ENCODE measurements at places on chromosomes 1 and 21.
A peak's percentile ranks its signal among the peaks of the same experiment; 100 is the strongest.

DNA sequence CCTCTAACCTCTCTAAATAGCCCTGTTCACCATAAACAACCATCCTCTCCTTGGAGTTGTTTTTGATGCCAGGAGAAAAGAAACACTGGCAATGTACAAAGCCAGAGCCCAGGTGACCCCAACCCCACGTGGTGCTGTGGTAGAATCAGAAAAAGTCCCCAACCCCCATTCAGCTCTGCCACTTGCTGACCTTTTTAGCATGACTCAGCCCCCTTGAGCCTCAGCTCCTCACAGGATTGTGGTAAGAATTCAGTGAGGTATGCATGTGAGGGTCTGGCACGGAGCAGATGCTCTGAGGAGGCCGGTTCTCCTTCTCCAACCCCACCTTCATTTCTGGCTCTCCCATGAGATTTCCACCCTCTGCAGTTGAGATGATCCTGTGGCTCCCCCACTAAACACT is 11.1 kb upstream of the CHI3L1 start:
- no peak for DNase-seq

DNA sequence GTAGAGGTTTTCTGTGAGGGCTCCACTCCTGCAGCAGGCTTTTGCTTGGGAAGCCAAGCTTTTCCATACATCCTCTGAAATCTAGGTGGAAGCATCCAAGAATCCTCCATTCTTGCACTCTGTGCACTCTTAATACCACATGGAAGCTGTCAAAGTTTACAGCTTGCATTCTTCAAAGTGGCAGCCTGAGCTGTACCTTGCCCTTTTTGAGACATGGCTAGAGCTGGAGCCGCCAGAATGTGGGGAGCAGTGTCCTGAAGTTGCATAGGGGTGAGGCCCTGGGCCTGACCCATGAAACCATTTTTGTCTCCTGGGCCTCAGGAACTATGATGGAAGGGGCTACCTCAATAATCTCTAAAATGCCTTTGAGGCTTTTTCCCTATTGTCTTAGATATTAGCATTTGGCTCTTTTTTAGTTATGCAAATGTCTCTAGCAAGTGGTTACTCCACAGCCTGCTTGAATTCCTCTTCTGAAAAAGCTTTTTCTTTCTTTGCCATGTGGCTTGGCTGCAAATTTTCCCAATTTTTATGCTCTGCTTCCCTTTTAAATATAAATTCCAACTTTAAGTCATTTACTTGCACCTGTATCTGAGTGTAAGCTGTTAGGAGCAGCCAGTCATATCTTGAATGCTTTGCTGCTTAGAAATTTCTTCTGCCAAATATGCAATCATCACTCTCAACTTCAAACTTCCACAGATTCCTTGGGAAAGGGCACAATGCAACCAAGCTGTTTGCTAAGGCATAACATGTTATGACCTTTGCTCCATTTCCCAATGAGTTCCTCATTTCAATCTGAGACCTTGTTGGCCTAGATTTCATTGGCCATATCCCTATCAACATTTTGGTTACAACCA is 92.1 kb upstream of the ARTN start:
- DNase-seq = no peak

DNA sequence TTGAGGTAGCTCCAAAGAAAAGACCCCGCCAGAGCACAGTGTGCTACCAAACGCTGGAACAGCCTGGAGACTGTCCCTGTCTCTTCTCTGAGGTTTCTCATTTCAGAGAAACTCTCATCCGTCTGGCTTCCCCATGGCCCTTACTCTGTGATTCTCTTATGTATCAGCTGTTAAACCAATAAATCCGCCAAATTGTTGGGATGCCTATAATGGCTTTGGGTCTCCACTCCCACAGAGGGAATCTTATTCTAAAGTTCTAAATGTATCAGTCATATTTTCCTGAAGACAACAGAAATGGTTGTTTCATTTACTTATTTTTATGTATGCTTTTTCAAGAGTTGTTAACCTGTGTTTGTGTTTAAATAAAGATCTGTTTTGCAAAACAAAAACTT is 4.0 kb downstream of the ERG start:
- DNase-seq = no peak

DNA sequence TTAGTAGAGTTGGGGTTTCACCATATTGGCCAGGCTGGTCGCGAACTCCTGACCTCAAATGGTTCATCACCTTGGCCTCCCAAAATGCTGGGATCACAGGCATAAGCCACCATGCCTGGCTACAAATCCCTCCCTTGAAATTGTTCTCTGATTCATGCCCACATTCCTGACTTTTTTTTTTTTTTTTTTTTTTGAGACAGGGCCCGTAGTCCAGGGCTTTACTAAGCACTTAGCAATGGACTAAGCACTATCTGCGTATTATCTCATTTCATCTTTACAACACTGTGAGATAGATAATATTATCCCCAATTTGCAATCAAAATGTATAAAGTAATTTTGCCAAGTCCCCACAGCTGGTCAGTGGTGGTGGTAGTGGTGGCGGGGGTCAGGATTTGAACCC is 58.9 kb downstream of the VWA5B1 start:
- DNase-seq = no peak

- DNase-seq = no peak
Measured at GRCh38 chr1:61743716-61744580, 1.7 kb downstream of the PATJ start.

DNA sequence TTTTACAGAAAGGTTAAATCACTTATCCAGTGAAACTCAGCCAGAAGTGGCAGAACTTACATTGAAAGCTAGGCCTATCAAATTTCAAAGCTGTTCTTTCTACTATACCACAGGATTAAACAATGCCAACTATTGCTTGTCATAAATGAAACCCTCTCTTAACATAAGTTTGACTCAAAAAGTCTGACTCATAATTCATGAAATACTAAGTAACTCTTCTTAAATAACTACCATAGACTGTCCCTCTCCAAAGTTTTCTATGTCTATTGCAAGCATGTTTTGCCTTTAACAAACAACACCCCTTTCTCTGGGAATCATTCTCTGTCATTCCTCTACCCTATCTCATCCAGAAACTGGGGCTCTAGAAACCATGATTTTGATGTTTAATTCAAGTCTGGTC is 109.5 kb upstream of the UBE2U start:
- no peak for DNase-seq

DNA sequence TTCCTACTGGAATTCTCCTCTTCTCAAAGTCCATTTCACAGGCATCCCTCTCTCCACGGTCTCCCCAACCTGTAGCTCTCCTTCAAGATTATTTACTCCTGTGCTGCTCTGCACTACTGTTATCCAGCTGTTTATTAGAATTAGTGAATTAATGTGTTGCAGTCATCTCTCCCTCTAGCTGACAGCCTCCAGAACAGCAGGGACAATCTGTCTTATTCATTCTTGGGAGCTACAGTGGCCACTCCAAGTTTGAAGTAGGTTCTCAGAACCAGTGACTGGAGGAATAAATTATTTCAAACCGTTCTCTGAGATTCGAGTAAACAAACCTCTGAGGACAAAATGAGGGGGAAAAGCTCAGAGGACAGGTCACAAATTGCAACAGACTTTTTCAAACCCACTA is 330.9 kb downstream of the RRAGC start:
- no peak for DNase-seq

- no peak for DNase-seq
Measured at GRCh38 chr1:186498695-186499389, 37.9 kb upstream of the PDC start.

DNA sequence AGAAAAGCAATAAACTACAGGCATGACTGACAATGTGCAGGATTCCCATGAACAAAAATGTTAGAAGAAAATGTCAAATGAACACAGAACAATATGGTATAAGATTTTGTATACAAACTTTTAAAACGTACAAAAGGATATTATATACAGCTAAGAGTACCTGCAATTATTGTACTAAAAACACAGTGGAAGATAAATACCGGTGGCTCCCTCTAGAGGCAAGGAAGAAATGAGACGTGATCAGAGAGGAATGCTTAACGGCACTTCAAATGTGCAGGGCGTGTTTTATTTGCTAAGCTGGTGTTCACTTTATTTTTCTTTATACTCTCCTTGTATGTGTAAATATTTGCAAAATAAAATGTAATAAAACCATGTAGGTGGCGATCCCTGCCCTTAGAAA is 191.8 kb upstream of the SAMSN1 start:
- DNase-seq = peak; percentile 42

DNA sequence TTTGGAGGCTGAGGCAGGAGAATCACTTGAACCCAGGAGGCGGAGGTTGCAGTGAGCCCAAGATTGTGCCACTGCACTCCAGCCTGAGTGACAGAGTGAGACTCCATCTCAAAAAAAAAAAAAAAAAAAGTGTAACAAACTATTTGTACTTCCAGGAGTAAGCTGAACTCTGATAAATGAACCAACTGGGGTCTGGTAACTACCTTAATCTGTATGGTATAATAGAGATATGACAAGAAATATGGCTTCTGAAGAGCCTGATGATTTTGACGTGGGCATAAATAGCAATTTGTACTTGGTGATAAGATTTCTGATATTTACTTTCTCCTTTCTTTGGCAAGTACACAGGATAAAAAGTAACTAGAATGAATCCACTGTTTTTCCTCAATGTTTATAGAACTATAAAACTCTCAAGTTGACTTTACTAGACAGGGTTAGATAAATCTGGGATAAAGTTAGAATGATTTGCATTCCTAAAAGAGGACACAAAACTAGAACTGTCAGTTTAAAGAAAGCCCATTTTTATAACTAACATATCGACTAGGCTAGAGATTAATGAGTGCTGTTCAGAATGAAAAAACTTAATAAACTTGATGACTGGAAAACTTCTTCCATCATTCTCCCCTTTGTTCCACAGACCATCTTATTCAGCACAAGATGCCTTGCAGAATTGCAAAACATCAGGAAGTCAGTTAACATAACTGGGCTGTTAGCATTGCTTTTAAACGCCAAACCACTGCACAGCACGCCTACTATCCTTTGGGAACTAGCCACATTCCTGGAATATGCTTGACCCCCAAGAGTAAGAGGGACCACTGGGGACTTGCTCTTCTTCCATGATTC is 51.5 kb upstream of the EDARADD start:
- DNase-seq = no peak

GRCh38 chr1:159900086-159900680 is at the start of gene CFAP45:
Gene CFAP45, minus strand, starts transcription at chr1:159900165. Its CDS starts 67 bp downstream, at chr1:159900098.
- peak; percentile 81 for DNase-seq

DNA sequence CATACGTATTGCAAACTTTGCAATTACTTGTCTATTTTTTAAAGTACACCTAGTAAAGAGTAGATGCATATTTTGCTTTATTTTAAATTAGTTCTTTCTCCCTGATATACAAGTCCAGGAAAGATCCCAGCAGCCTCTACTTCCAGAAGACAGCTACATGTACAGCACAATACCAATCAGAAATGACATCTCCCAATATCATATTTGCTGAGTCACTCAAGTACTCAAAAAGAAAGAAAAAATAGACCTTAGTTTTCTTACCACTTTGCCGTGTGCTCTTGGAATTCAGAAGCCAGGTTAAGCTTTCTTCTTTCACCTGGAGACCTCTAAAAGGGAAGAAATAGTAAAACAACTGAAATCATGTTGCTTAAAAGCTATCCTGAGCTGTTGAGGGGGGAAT is 412.6 kb upstream of the RUNX1 start:
- DNase-seq = no peak

DNA sequence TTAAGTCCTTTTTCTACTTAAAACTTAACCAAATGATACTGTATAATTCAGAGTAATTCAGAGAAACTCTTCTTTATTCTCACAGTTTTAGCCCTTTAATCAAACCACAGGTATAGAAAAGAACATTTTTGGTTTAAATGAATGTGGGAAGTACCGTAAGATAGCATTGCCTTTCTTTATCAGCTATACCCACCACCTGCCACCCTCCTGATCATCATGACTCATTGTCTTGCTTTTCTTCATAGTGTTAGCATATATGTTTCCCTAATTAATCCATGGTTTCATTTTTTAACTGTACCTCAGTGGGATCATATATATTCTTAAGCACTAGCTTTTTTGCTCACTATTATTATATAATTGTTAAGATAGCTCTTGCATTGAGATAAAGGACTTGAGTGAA is 27.5 kb upstream of the ANGPTL1 start:
- no peak for DNase-seq

GRCh38 chr21:32860399-32860798 is 88.8 kb upstream of the PAXBP1 start:
- DNase-seq = no peak

Data from testis (tissue), 5 donors.